Hindlimb muscle (tissue), 1 donor: ENCODE measurements at places on chromosomes 2 and 18. TPM values are rescaled to one million over a fixed set of nuclear protein-coding genes. Genes with fewer than 3 reads are reported as not detected.

The CD226 gene
- 0.89 TPM for polyA plus RNA-seq

The NLRC4 gene
- polyA plus RNA-seq, result 1.1 TPM

The HOXD3 gene
- 3.4 TPM for polyA plus RNA-seq

DNA sequence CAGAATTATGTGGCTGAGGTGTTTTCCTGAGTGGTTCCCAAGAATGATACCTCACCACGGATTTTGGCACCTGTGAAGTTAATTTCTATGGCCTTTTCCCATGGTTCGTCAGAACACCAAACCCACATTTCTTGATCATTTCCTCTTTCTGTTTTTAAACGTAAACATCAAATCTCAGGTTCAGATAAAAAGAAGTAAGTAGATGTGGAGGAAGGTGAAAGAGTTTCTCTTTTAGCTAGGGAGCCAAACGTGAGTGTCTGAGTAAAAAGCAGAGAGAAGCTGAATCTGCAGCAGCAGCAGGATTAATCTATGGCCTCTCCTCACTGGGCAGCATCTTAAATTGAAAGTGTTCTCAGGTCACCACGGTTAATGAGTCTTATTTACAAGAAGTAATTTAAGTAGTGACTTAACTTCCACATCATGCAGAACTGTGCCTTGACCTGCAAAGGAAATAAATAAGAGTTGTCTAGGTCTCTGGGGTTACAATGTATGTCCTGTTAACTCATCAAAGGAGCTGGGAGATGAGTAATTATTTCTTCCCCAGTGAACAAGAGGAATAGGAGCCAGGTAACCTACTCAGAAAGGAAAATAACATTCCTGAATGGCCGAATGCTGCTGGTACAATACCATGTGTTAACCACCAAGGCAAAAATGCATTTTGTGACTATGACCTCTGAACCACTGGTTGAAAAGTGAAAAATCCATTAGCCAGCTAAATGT lies 139.6 kb upstream of the NETO1 start:
- no peak for DNase-seq

DNA sequence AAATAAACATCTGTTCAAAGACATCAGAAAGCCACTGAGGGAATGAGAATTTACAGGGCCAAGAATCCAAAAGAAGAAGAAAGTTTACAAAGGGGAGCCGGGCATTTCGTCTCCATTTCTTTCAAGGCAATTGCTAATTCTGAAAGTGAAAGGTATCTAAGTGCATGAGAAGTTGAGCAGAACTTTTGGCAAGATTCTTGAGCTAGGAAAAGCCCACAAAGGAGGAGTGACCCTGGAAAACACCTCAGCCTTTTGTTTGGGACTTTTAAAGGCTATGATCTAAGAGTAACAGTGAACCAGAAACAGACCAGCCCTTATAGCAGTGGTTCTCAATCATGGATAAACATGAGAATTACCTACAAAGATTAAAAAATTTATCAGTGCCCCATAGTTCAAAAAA lies 87.4 kb downstream of the MDH1 start:
- no peak for DNase-seq

DNA sequence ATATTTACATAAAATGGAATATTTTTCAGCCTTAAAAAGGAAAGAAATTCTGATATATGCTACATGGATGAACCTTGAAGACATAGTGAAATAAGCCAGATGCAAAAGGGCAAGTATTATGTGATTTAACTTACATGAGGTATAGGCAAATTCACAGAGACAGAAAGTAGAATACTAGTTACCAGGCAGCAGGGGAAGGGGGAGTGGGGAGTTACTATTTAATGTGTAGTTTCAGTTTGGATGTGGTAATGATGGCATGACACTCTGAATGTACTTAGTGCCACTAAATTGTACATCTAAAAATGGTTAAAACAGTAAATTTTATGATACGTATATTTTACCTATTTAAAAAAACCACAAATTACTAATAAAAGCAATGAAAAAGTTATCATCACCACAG lies 12.1 kb downstream of the METTL4 start:
- no peak for DNase-seq

- no peak for DNase-seq
Observed at GRCh38 chr2:69918401-69918800, 3.5 kb downstream of the MXD1 start.

DNA sequence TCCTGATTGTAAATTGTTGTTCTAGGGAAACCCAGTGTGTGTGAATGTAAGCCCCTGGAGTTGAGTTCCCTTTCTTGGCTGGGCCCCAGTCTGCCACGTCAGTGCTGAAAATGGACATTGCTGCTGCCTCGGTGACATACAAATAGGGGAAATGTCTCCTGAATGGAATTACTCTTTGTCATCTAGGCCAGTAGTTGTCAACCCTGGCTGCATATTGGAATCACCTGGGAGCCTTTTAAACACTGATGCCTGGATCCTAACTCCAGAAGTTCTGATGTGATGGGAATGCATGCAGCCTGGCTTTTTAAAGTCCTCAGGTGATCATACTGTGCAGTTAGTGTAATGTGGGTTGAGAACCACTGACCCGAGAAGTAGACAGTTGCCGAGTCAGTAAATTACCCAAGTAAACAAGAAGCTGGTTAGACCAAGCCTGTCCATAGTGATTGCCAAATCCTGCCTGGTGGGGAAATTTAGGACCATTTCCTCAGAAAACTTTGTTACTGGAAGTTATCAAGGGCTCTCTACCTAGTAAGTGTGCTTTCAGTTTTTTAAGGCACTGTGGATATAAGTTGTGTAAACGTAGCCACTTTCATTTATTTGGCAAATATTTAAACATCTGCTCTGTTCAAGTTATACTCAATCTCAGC lies 27.6 kb upstream of the IL1R1 start:
- DNase-seq, result no peak

- DNase-seq, result no peak
Observed at GRCh38 chr2:218393750-218394290, 5.8 kb upstream of the CTDSP1 start.

DNA sequence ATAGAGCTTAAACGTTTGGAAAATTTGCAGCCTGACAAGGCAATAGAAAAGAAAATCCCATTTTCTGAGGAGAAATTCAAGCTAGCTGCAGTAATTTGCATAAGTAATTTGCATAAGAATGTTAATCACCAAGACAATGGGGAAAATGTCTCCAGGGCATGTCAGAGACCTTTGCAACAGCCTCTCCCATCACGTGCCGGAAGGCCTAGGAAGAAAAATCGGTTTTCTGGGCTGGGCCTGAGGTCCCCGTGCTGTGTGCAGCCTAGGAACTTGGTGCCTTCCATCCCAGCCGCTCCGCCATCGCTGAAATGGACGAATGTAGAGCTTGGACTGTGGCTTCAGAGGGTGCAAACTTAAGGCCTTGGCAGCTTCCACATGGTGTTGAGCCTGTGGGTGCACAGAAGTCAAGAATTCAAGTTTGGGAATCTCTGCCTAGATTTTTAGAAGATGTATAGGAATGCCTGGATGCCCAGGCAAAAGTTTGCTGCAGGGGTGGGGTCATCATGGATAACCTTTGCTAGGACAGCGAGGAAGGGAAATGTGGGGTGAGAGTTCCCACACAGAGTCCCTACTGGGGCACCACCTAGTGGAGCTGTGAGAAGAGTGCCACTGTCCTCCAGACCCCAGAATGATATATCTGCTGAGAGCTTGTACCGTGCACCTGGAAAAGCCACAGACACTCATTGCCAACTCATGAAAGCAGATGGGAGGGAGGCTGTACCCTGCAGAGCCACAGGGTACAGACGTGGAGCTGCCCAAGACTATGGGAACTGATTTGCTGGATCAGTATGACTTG lies 164.6 kb downstream of the GULP1 start:
- no peak for DNase-seq

DNA sequence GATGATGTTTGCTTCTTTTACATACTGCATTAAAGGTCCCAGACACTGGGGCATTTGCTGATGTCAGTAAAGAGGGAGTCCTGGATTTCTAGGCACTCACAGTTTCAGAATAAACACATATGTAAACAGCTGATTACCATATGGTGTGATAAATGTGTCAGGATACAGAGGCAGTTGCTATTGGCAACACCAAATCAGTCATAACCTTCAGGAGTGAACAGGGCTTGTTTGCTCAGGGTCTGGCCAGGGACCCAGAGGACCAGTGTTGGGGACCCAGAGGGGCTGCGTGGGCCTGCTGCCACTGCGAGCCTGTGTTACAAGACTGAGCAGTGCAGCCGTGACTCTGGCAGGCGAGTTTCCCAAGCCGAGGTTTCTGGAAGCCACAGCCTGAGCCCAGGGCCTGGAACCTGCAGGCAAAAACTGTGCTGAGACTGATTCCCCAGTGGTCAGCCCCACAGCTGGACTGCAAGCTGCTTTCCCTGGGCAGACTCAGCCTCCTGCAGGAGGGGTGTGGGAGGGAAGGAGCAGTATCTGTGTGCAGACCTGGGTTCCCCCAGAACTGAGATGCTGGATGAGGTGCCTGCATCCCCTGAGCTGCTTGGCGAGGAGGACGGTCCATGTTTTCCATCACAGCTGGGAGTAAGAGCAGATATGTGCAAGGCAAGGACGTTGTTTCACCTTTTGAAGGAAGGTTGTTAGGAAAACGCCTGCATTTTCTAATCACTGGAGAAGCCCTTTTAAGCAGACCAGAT lies 23.6 kb downstream of the ASAP2 start:
- peak; percentile 44 for DNase-seq

DNA sequence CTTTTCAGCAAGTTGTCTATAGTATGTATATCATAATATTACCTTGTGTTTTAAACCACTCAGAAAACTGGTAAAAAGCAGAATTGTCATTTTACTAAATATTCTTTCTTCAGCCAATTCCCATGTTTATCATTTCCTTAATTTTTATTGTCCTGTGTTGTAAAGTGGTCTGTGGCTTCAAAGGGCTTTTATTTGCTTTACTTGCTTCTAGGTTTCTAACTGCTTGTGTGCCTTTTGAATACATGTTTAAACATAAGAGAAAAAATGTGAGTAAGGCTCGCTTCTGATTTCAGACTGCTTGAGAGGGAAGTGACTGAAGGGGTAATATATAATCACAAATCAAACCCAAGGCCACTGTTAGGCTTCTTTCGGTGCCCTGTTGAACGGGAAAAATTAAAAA lies 407.5 kb upstream of the NRP2 start:
- no peak for DNase-seq

GRCh38 chr2:105617631-105618350 lies 126.9 kb upstream of the NCK2 start:
- no peak for DNase-seq
